ENCODE measurements at places on chromosomes 13 and 19. TPM values are rescaled to one million over a fixed set of nuclear protein-coding genes. Genes with fewer than 3 reads are reported as not detected.

GRCh38 chr13:42814868-42815267 is 33.5 kb downstream of the FAM216B start:
- DNase-seq = no peak

- no peak for DNase-seq
Measured at GRCh38 chr19:36152019-36152351, 262 bp downstream of the COX7A1 start.

GRCh38 chr19:51075998-51076397 is 6.7 kb downstream of the KLK14 start:
- no peak for DNase-seq

DNA sequence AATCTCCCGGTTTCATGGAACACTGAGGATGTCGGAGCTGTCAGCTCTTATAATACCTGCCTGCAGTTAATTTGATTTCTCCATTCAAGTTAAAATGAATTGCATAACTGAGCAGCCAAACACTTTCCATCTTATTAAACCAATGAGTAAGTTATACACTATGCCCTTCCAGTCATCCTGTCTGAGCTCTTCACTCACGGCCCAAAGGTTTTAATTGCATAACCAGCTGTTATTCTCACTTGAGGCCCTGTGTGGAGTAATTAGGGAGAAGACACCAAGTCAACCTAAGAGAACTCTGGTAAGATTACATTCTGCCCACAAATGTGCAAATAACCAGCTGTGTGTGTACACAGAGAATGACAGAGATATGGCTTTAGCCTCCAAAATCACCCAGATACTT is 303.5 kb downstream of the TBC1D4 start:
- no peak for DNase-seq

GRCh38 chr13:97629601-97630272 is 195.8 kb downstream of the RAP2A start:
- DNase-seq = no peak

DNA sequence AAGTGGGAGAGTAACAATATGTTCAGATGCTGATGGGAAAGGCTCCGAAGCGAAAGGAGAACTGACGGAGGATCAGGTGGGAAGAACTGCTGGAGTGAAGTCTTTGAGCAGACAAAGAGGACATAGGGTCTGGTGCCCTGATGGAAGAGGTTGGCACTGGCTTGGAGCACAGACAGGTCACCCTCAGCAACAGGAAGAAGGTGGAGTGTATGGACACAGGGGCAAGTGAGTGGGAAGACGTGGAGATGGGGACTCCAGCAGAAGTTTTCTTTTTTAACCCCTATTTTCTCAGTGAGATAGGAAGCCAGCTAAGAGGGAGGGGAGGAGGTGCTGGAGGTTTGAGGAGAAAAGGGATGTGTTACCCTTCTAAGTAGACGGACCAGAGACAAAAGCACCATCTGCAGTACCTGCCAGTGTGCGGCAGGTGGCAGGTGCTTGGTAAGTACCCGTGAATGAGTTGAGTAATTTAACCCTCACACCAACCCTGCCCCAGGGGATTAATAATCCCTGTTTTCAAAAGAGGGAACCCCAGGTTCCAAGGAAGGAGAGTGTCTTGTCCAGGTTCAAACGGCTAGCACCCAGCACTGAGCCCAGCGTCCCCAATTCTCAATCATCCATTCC is 11.2 kb downstream of the HAS1 start:
- DNase-seq = no peak

The SCGB2B2 gene
- 0.24 TPM for total RNA-seq

The PNMA8A gene
- total RNA-seq = not detected

GRCh38 chr19:48487948-48488347 is 18.8 kb downstream of the CYTH2 start:
- DNase-seq = no peak

- no peak for DNase-seq
Measured at GRCh38 chr19:38796154-38796553, 7.2 kb downstream of the LGALS7B start.

The C1QTNF9 gene
- total RNA-seq = not detected

GRCh38 chr19:2356036-2356646 is 3.9 kb upstream of the TMPRSS9 start:
- no peak for DNase-seq

The HSD17B14 gene
- 0.44 TPM for total RNA-seq

The DNM2 gene
- total RNA-seq = 198 TPM

DNA sequence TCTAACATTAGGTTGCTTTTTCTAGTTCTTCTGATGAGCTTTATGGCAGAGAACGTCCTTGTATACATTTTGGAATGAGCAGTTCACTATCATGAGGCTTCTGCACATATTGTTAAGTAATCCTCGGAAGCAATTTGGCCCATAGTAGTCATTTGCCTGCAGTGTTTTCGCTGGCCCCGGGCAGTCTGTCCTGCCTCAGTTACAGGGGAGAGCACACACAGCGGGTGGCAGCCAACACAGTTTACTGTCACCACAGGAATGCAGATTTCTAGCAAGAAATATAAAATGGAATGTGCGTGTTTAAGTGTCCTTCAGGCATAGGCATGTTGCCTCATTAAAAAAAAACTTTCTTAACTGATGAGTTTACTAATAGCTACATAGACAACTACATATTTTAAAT is 71.5 kb upstream of the GJB6 start:
- DNase-seq = no peak

- no peak for DNase-seq
Measured at GRCh38 chr13:102651892-102652291, 43.0 kb downstream of the METTL21C start.

- no peak for DNase-seq
Measured at GRCh38 chr13:33913829-33914228, 95.9 kb downstream of the RFC3 start.

GRCh38 chr19:8835446-8835845 is 3.3 kb downstream of the MBD3L1 start:
- DNase-seq = no peak

The SLC25A41 gene
- total RNA-seq = 0.24 TPM

The TNNI3 gene
- total RNA-seq = not detected

DNA sequence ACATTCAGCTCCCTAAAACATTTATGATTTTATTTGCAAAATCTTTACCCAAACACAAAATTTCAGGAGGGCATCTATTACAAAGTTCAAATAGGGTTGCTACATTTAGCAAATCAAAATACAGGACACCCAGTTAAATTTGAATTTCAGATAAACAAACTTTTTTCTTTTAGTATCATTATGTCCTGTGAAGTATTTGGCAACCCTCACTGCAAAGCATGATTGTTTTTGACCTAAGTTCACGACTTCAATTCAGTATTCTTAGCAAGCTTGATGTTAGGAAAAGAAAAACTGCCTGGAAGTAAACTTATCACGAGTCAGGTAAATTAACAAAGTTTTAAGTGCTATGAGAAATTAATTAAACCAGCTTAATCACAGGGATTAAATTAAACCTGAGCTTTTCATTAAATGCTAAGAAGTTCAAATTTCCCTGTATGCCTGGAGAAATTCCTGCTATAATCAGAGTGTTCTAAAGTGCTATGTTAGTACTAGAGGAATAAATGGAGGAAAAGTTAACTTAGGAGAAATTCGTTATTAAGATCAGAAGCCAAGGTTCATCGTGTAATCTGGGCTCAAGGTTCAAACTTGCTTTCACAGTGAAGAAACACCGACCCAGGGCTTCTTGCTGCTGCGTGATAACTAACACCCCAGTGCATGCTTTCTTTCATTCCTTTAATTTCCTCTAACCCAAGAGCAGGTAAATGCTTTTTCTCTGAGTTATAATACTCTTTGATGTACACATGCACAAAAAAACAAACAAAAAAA is 298.1 kb downstream of the FOXO1 start:
- no peak for DNase-seq

DNA sequence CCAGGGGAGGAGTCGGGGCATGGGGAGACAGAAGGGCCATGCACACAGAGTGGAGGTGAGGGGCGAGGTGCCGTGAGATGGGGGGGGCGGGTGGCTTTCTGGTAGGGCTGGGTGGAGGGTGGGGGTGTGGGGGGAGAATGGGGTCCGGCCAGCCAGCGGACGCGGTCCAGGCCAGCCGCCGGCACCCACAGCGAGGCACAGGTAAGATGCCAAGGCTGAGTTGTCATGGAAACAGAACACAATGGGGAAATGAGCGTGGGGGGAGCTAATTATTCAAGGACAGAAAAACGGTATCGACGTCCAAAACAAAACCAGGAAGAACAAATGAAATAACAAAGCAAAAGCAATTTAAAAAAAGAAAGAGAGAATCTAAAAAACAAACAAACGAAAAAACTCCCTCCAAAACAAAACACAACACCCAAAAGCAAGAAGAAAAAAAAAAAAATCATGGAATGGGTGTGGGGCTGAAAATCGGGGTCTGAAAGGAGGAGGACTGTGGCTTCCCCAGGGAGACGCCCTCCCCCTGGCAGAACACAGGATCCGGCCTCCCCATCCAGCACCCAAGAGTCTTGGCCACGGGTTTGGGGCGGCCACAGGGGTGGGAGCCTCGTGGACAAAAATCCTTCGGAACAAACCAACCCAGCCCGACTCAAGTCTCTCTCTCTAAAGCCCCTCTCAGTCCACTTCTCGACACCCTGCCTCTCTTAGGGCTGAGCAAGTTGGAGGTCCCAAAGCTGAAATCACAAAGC is 92.5 kb downstream of the PTPRS start:
- no peak for DNase-seq

GRCh38 chr19:18304208-18304457 is 18.7 kb downstream of the LSM4 start:
- DNase-seq = peak; percentile 80

DNA sequence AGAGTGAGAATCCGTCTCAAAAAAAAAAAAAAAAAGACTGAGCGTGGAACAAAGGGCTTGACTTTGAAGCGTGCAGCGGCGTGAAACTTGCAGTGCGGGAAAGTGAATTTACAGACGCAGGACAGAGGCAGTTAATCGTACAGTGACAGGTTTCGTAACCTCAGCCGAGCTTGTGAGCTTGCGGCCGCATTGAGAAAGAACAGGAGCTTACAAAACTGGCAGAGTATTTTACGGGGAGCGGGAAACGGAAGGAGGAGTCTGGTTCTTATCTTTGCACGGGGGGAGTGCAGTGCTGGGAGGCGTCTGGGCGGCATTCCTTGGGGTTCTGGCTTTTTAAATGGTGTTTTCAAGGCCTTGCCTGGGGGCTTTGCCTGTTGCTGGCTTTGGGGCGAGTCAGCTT is 6.0 kb upstream of the BSG start:
- no peak for DNase-seq

DNA sequence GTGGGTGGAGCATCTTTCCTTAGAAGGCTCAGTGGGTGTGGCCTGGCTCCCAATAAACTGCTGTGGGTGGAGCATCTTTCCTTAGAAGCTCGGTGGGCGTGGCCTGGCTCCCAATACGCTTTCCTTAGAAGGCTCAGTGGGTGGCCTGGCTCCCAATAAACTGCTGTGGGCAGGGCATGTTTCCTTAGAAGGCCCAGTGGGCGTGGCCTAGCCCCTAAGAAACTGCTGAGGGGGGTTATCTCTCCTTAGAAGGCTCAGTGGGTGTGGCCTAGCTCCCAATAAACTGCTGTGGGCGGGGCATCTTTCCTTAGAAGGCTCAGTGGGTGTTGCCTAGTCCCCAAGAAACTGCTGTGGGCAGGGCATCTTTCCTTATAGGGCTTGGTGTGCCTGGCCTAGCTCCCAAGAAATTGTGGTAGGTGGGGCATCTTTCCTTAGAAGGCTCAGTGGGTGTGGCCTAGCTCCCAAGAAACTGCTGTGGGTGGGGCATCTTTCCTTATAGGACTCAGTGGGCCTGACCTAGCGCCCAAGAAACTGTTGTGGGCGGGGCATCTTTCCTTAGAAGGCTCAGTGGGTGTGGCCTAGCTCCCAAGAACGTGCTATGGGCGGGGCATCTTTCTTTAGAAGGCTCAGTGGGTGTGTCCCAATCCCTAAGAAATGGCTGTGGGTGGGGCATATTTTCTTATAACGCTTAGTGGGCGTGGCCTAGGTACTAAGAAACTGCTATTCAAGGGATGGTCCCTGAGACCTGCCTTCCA is 10.3 kb downstream of the HSH2D start:
- no peak for DNase-seq

The ZNF581 gene
- 32.7 TPM for total RNA-seq

DNA sequence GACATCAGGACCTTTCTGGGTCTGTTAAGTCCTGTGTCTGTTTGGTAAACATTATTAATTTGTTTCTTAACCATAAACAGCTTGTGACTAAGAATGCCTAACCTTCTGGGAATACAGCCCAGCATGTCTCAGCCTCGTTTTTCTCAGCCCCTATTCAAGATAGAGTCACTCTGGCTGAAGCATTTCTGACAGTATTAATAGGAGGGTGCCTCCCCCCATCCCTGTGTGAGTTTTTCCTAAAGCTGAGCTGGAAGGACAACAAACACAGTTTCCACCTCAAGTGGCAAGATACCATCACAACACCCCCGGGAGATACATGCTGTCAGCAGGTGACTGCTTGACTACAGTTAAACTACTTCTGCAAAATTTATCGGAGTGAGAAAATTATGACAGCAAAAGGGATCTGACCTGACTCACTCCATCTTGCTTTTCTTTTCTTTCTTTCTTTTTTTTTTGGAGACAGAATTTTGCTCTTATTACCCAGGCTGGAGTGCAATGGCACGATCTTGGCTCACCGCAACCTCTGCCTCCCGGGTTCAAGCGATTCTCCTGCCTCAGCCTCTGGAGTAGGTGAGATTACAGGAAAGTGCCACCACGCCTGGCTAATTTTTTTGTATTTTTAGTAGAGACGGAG is 59.3 kb upstream of the ABCC4 start:
- DNase-seq = no peak

All from activated CD4-positive, alpha-beta T cell treated with anti-CD3 and anti-CD28 coated beads, Interleukin-2, amount 10 ng/mL, durations not matched to agents 24 days and 14 days (primary cell).